Brain (organoid and tissue), 16 donors: ENCODE measurements at places on chromosomes 1 and 21.

DNA sequence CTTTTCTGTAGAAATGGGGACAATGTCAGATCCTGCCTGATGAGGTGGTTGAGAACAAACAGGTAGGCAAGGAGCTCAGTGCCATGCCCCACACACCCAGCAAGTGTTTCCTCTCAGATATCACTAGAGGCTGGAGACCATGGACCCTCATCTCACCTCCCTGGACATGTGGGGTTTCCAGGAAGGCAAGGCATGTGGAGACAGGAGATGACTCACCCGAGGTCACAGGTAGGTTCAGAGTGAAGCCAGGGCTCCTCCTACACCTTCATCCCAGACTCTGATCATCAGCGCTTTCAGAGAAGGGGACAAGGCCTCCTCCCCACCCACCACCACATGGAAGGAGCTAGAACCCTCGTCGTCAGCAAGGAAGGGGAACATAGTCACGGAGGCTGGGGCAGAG, 69.2 kb downstream of the MATN1 start:
- no peak for DNase-seq

- DNase-seq, result no peak
These were observed 34.6 kb downstream of the SLAMF6 start for GRCh38 chr1:160488347-160489058.

DNA sequence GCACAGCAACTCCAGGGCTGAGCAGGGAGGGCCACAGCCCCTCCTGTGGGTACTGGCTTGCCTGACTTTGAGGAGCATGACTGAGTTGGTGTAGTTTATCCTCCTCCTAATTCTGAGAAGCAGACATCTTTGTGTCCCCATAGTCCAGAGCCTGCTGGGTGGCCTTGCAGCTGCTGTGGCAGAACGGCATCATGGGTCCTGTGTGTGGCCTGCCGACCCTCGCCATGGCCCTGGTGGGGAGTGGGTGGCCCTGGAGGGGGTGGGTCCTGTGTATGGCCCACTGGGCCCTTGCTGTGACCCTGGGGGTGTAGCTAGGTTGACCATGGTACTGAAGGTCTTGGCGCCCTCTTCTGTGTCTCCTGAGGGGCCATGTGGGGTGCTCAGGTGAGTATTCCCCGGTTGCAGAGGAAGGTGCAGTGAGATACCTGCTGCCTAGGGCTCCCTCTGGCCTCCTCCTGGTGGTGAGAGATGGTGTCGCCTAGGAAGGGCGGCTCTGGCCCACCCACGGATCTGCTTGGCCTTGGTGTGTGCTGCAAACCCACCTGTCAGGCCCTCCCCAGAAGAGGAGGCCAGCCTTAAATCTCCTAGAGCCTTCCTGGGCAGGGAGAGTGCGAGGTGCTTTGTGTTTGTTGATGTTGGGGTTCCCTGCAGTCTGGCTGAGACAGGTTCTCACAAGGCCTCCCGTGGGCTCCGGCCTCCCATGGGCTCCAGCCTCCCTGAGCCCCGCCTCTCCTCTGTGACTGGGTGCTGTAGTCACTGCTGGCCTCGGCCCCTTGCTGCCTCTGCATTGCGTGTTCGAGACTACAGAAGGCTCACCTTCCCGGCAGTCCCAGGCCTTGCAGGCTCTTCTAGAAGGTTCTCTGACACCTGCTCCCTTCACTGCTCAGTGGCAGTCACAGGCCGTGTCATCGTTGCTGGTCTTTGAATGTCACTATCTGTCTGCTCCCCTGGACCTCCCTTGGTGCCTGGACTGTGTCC, 7.8 kb downstream of the SNAP47 start:
- no peak for DNase-seq

- no peak for DNase-seq
These were observed 71.4 kb upstream of the HSPA13 start for GRCh38 chr21:14454016-14455009.

DNA sequence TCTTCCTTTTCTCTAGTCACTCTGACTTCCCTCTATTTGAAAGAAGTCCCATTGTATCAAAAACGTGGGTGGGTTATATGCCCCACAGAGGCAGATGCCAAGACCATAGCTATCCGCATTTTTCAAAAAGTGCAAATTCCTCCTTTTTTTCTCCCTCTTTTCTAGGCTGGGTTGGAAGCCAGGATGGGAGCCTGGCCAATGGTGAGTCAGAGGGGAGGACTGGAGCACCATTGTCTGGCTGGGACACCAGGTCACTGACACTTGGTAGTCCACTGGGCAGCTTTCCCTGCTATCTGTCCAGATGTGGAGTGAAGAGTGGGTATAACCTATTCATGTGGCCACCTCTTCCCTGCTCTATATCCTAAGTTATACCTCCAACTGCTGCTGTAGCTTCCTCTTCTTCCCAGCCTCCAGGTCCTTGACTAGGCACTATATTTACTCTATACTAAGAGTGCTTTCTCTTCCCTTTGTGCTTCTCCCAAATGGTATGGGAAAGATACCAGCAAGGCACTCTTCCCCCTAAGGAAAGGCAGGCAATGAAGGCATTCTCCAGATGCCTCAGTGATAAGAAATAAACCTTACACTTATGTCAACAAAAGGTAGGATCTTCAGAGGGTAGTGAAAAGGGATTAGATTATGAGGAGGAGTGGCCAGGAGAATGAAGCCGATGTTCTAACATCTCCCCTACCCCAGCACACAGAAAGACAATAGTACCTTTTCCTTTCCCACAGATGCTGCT, 12.9 kb downstream of the PI4KB start:
- DNase-seq, result no peak

DNA sequence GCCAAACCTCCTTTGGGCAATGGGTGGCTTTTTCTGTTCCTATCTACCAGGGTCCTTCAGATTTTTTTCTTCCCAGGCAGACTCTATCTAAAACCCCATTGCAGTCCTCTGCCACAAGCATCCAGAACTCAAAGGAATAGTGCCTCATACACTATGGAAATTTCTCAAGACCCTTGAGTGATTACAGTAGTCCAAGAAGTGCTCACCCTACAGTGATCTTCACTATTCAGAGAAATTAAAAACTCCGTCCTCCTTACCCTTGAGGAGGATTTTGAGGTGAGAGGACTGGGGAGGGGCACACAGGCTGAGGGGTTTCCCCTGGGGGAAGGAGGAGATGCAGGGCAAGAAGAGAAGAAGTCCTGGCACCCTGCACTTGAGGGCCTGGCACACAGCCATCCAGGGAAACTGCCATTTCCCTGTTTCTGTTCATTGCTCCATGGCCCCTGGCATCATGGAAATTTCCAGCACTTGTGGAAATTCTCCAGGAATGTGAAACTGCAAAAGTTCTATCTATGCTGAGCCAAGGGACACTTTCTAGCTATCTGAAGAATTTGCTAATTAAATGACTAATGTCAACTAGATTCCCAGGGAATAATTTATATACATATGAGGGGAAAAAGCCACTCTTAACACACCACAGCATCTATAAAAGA, 102.5 kb upstream of the ATP1B1 start:
- no peak for DNase-seq

DNA sequence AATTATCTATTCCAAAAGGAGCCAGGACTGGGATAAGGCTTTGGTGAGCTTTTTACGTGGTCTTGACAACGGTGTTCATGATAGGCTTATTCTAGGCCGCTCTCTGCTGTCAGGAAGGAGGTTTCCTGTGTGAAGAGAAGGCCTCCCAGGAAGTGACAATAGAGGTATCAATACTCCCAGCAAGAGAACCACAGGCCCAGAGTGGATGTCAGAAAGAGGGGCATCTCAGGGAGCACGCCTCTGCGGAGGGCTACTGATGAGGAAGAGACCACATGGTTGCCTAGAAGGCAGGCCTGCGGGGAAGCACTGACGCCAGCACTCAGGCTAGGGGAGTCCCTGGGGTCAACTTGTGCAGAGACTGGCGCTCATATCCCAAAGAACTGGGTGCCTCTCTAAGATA, 60.4 kb downstream of the ITPKB start:
- no peak for DNase-seq
